ENCODE measurements at places on chromosomes 7 and 10.

DNA sequence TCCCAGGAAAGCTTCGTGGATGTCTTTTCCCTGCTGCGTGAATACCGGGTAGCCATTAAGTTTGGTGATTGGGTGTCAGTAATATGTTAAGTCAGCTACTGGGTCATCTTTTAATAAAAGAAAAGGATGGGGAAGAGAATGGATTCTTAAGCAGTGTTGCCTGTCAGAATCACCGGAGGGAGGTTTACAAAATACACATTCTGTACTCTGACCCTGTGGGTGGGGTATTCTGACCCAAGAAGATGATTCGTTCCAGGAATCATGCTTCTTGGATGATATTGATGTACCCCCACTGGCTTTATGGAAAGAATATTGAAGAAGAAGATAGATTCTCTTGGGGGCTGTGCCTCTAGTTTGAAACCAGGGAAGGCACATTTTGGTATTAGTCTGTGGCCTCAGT, 18.3 kb downstream of the SGPL1 start:
- DNase-seq: no peak

- DNase-seq: no peak
These were observed 93.2 kb downstream of the TWIST1 start for GRCh38 chr7:19024261-19024660.

- DNase-seq: no peak
These were observed 27.3 kb upstream of the NRG3 start for GRCh38 chr10:81847675-81848074.

DNA sequence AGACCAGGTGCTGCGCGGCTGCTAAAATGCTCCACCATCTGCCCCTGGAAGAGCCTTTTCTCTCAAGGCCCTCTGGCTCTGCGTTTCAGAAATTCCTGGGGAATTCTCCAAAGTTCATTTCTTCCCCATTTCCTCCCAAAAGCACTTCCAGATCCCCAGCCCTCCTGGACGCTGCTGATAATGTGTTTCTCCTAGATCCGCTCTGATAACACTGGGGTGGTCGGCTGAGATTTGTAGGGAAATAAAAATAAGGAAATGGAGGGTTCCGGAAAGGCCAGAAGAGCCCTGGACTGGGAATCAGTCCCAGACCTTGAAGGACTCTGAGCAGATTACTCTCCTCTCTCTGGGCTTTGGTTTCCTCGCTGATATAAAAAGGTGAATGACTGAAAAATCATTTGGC, 28.1 kb downstream of the COL13A1 start:
- DNase-seq: no peak

GRCh38 chr10:122308417-122309141, 37.5 kb downstream of the BTBD16 start:
- DNase-seq: no peak

DNA sequence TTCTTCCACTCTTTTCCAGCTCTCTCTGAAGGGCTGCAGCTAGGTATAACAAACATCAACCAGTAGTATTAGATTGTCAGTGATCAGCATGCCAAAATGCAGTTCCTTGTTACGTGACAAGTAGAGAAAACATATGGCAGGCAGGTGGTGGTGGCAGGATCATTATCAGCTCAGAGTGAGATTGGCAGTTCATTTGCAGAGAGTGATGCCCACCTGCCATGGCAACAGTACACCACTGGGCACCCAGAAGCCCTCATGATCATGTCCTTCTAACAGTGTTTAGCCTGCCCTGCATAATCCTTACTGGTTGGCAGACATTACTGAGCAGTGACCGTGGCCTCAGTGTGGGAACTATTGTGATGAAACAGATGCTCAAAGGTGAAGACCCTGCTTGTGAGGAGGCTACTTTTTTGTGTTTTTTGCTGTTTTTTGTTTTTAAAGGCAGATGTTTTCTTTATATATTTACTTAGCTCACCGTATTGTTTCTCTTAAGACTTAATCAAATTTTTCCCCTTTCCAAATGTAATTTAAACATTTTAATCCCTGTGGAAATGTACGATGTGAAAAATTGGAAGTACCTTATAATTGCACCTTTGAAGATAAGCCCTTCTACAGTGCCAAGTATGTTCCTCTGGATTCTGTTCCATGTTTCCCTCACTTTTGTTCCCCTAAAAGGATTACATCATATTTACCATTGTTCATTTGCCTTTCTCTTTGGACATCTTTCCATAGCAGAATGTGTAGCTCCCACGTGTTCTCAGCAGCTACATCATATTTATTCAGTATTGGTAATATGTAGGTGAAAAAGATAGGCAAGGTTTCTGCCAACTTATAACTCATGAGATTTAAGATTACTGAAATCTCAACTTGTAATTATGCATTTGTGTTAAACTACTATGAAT, 179.6 kb downstream of the SND1 start:
- no peak for DNase-seq

DNA sequence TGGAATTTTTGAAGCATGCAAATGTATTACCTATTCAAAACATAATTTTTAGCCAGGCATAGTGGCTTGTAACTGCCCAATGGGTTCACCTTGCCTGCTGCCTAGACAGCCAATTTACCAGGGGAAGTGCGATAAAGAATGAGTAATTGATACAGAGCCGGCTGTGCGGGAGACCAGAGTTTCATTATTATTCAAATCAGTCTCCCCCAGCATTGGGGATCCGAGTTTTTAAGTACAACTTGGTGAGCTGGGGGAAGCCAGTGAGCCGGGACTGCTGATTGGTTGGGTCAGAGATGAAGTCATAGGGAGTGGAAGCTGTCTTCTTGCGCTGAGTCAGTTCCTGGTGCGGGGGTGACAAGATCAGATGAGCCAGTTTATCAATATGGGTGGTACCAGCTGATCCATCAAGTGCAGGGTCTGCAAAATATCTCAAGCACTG, 29.1 kb upstream of the NRBF2 start:
- DNase-seq: no peak

DNA sequence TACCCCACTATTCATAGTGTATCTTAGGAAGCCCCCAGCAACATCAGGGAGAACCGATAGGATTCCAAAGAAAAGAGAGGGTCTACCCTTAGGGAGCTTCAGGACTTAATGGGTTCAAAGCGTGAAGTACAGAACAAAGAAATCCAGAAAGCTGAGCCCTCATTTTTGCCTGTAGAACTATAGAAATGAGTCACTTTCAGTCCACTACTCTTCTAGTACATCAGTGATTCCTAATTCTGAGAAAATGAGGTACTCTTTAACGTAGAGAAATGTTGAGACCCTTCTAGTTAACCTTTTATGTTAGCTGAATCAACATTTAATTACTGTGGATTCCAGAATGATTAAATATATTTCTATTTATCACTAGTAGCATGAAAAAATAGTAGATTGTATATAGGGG, 1.8 kb downstream of the TDRD1 start:
- DNase-seq: no peak

- DNase-seq: no peak
These were observed 260.8 kb upstream of the HABP2 start for GRCh38 chr10:113292086-113292485.

GRCh38 chr10:494149-494542, 195.3 kb downstream of the DIP2C start:
- DNase-seq: no peak

- DNase-seq: no peak
These were observed 52.0 kb downstream of the BAIAP2L1 start for GRCh38 chr7:98348726-98349474.

DNA sequence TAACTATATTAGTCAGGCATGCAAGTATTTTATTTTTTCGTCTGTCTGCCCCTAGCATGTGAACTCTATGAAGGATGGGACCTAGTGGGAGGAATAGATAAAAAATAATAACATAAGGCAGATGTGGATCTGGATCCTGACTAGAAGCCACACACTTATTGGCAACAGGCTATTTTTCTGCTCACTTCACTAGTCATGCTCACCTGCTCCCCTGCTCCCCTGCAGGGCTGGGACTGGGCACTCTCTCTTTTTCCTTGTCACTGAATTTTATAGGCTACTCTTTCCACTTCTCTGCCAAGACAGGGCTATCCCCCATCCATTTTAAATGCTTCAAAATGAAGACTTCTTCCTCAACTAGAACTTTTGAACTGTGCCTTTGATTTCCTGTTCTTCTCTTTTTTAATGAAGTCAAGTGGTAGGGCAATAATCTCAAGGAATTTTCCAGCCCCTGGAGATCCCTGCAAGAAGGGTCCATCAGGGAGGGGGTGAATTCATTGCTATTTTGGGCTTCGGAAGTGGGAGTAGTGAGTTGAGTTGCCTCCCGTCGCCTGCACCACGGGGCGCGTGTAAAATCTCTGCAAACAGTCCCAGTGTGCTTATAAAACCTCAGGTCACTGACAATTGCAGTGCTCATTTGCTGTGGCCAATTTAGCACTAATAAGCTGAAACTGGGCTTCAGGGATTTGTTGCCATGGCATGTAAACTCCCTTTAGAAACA, 156.7 kb upstream of the NPVF start:
- no peak for DNase-seq

DNA sequence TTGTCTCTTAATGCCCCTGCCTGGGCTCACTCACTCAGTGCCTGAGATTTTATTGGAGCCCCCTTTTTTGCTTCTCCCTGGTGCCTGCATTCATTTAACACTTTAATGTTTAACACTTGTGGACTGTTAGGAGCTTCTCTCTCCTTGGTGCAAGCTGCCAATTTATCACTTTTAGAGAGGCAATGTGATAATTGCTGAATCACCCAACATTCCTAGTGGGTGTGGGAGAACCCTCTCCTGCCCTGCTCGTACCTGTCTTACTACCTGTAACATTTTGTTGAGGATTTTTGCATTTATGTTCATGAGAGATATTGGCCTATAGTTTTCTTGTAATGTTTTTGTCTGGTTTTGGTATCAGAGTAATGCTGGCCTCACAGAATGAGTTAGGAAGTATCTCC, 13.2 kb downstream of the STAM start:
- DNase-seq: no peak

- no peak for DNase-seq
These were observed 1.1 kb upstream of the ADRA2A start for GRCh38 chr10:111075577-111076185.
